ENCODE measurements at places on chromosomes 2 and 18.

DNA sequence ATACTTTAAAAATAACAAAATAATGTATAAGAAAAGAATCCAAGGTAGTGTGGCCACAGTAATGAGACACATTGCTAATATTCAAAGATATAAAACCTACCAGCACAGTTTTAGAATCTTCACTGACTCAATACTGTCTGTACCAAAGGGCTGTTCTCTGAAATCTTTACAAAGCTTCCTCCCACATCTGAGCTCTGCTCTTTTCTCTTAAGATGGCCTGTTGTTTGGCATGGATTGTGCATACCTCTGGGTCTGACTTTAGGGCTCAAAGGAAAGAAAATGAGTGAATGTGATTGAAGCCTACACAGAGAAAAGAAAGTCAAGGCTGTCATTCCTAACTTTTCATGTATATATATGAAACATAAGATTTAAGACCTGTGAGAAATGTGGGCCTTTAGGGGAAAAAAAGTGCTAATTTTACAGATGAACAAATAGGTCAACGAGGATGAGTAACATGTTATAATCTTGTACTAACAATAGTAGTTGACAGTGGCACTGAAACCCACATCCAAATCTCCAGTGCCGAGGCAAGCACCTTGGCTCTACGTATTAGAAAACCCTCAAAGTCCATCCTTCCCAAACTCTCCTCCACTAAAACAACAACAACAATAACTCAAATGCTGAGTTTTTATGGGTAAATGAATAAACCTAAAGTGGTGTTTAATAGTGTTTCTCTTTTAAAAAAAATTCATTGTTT lies 114.2 kb downstream of the ZNF521 start:
- DNase-seq, result no peak

- no peak for DNase-seq
Measured at GRCh38 chr2:85179541-85179940, 46.3 kb downstream of the TCF7L1 start.

DNA sequence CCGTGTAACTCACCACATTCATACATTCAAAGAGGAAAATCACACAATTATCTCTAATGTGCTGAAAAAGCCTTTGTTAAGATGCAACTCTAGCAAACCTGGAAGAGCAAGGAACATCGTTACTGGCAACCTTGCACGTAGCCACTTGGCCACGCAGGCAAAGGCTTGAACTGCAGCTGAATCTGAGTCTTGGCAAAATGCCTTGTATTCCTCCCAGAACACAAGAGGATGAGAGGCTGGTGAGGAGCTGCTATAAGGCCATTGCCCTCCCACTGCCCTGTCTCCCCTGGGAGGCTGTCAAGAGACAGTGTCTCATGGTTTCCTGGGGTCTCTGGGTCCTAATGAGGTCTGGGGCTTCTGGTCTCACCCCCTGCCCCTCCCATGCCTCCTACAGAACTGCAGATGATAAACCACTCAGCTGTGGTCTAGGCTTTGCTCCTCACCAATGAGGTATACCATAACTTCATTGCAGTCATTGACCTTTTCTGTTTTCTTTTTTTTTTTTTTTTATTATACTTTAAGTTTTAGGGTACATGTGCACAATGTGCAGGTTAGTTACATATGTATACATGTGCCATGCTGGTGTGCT lies 141.4 kb downstream of the SPP2 start:
- no peak for DNase-seq

DNA sequence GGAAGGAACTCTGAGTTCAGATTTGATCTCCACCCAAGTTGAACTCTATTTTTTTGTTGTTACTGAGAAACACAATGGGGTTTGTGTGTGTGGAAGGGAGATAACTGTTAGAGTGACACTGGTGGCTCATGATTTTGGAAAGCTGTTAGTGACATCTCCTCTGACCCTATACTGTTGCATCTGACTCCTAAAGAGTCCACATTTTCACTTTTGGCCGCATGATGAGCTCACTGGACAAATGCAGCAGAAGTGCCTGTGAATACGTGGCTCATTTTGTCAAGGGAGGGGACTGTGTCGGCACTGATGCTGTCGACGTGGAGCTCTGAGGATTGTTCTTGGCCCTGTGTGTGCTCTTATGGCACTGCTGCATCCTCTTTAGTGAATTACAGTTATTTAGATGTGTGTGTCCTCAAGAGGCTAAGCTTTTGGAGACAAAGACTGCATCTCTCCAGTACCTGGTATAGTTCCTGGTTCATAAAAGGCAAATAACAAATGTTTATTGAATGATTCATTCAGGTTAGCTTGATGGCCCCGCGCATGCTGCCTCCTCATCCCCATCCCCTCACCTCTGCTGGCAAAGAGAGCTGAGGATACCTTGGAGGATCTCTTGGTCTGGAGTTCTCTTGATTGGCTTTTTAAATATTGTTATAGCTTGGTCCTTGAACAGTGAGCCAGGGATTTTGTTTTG lies 135.4 kb downstream of the PHLPP1 start:
- DNase-seq, result no peak

DNA sequence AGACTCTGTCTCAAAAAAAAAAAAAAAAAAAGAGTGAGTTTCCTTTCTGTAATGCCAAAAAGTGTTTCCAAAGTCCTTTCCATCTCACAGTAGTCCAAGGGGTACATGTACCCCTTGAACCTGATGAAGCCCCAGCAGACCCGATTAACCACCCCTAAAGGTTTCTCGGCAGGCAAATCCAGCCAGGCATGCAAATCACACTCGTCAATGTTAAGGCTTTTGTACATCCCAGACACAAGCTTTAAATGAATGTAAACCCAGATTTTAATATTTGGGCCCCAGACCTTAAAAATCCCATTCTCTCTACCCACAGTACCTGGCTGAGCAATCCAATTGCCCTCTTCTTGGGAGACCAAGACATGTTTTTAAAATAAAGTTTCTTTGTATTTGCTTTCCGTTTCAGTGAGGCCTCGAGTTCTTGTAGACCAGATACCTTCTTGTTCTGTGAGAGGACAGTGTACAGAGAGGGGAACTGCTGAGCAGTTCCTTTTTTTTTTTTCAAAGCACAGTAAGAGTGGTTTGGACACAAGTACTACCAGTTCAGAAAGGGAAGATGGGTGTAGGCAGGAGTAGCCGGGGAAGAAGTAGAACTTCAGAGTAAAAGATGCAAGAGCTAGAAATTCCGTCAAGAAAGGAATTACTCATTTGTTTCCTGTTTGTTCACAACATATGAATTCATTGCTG lies at the start of gene NLRC4:
NLRC4 (minus strand) TSS at position 465 of the 684 bp plus-strand sequence. CDS start 8,111 bp downstream, outside the sequence.
- no peak for DNase-seq

DNA sequence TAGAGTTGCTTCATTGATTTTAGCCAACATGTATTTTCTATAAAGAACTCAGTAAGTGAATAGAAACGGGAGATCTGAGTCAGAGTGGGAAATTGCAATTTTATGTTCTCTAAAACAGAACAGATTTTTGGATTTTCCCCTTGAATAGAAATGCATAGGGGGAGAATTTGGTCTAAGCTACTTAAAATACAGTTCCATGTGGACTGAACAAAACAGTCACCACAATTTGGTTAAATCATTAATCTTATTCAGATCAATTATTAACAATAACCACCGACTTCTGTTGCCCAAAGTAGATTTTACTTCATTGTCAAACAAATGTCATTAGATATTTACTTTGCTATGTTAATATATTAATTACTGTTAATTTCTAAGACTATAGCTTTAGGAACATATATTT lies 107.7 kb downstream of the SCG2 start:
- DNase-seq, result no peak

DNA sequence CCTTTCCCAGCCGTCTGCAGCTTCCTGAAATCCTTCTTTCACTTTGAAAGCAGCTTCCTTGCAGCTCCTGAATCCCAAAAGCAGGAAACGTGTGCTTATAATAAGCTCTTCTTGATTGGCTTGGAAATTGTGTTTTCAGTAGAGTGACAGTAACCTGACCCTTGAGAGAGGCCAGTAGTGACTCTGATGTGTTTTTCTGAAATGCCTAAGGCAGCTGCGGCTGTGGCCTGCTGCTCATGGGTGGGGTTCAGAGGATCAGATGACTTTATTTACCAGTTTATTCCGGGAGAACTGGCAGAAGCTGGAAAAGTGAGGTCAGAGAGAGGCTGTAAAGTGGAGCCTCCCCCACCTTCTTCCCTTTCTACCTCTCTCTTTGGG lies 31.9 kb upstream of the RPIA start:
- DNase-seq, result peak; percentile 57

GRCh38 chr2:170973225-170973491 lies 44.1 kb downstream of the GORASP2 start:
- DNase-seq, result no peak

DNA sequence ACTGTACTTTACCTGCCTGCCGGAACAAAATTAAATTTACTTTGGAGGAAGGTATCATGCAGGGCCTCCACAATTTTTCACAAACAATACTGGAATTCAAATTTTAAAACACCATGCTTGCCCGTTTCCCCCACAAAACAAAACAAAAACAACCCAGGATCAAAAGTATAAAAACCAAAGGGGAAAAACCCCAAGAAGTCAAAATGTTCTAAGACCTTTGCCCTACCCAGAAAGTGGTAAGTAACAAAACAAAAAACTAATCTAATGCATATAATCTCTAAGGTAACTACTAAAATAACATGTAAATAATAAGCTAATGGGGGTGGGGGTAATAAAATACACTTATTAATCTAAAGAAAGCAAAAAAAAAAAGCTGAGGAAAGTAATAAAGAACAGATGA lies 60.5 kb downstream of the CUL3 start:
- DNase-seq, result no peak

GRCh38 chr2:41199334-41199733 lies 747.4 kb upstream of the SLC8A1 start:
- DNase-seq, result no peak

- no peak for DNase-seq
Measured at GRCh38 chr2:24110660-24111303, 12.4 kb downstream of the PFN4 start.

GRCh38 chr2:135851858-135852257 lies 14.9 kb upstream of the LCT start:
- DNase-seq, result no peak

DNA sequence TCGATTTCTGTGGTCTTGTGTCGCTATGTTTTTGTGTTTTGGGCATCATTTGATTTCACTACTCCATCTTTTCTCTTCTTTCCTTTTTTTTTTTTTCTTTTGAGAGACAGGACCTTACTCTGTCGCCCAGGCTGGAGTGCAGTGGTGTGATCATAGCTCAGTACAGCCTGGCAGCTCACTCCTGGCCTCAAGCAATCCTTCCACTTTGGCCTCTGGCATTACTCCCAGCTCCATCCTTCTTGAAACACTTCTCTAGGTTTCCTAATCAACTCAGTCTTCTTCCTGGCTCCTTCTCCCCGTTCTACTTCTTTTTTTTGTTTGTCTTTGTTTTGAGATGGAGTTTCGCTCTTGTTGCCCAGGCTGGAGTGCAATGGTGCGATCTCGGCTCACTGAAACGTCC lies 26.5 kb downstream of the TCF23 start:
- no peak for DNase-seq

DNA sequence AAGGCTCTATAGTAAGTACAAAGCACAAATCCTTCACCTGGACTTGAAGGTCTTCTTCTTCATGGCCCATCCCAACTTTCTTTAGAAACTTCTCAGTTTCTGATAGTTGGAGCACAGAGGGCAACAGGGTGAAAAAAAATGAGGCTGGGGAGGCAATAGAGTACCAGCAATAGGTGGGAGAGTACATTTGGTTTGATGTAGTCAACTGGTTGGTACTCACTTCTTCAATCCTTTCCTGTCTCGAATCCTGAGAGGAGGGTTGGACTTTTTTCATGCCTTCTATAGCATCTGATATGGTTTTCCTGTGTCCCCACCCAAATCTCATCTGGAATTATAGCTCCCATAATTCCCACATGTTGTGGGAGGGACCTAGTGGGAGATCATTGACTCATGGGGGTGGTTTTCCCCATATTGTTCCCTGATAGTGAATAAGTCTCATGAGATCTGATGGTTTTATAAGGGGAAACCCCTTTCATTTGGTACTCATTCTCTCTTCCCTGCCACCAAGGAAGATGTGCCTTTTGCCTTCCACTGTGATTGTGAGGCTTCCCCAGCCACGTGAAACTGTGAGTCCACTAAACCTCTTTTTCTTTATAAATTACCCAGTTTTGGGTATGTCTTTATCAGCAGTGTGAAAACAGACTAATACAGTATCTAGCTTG lies 75.9 kb upstream of the LCLAT1 start:
- no peak for DNase-seq

DNA sequence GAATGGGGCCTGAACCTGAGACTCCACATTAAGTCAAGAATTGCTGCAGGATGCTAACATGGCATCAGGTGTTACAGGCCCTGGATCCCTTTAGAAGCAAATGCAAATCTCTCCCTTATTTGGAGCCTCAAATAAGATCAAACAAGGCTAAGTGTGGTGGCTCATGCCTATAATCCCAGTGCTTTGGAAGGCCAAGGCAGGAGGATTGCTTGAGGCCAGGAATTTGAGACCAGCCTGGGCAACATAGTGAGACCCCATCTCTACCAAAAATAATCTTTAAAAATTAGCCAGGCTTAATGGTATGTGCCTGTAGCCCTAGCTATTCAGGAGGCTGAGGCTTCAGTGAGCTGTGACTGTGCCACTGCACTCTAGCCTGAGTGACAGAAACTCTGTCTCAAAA lies 89.4 kb downstream of the DYM start:
- no peak for DNase-seq

GRCh38 chr18:9861933-9862332 lies 23.8 kb upstream of the TXNDC2 start:
- DNase-seq, result no peak
